ENCODE measurements at places on chromosomes 7 and 10.

DNA sequence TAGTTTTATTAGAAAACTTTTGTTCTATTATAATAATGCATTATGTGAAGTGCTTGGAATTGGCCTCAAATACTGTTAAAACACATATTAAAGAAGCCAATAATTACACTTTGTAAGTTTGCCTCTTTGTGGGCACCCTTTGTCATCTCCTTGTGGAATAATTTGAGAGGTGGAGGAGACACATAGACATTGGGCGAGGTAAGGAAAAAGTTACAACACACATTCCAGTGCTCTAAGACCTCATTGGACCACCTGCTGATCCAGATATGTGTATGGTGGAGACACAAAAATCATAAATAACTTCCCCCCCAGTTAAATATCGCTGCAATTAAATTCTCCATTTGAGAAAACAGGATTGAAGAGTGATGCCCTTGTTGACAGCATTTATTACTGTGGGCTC, 511.8 kb downstream of the GFRA1 start:
- no peak for DNase-seq

- no peak for DNase-seq
Observed at GRCh38 chr7:38411404-38411803, 138.0 kb upstream of the TARP start.

DNA sequence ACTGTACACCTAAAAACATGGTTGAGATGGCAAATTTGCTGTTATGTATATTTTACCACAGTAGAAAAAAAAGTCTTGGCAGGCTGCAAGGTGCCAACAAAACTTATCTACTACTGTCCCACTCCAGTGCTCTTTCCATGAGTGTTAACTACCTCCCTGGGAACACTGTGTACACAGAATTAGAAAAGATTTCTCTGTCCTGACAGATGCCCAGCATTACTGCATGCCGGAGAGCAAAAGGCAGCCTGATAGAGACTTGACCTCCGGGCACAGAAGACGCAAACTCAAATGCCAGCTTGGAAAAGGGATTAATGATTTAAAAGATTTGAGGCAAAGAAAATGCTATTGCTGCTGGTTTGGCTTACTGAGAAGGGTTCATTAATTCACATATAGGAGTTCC, 228.8 kb downstream of the TMEM178B start:
- no peak for DNase-seq

- no peak for DNase-seq
Observed at GRCh38 chr10:92242380-92242779, 48.5 kb downstream of the CPEB3 start.

- DNase-seq, result no peak
Observed at GRCh38 chr7:39383136-39383535, 183.1 kb upstream of the YAE1 start.

DNA sequence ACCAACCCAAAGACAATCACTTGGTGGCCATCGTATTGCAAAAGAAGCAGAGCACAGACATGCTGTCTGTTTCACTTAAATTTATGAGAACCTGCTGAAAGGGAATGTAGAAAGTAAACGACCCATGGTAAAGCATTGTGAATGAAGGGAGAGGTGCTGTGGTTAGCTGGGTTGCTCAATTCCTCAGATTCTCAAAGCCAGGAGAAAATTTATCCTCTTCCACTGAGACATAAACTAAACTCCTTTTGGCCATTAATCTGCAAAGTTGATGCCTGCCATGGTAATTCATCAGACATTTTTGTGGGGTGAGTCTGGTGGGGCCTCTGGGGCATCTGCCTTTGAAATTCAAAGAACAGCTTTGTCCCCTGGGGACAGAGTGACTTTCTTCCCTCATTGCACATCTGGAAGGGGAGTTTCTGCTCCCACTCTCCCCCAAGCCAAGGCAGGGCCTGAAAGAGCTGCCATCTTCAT, 951.0 kb downstream of the LRMDA start:
- DNase-seq, result no peak

DNA sequence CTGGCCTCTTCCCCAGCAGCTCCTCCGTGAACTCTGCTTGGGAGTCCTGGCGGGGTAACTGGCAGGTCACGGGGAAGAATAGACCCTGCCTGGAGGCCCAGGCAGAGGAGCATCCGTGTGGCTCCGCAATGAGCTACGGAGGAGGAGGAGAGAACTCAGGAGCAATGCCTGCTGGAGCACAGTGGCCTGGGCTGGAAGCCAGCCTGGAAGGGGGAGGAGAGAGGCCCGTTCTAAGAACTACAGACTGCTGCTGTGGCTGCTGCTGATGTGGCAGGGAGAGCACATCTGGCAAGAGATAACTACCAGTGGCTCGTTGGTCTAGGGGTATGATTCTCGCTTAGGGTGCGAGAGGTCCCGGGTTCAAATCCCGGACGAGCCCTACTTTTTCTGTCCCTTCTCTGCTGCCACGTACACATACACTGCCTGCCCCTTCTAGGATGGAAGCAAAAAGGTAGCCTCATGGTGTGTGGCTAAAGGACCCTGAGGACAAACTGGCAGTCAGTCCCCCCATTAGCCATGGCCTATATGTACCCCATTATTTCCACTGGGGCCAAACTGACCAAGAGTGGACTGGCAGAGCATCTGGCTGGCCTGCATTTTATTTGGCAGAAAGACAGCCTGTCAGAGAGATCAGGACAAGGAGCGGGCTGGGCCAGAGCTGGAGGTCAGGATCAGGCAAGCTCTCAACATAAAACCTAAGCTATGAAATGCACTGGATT, 7.7 kb upstream of the OPN1SW start:
- DNase-seq, result no peak

DNA sequence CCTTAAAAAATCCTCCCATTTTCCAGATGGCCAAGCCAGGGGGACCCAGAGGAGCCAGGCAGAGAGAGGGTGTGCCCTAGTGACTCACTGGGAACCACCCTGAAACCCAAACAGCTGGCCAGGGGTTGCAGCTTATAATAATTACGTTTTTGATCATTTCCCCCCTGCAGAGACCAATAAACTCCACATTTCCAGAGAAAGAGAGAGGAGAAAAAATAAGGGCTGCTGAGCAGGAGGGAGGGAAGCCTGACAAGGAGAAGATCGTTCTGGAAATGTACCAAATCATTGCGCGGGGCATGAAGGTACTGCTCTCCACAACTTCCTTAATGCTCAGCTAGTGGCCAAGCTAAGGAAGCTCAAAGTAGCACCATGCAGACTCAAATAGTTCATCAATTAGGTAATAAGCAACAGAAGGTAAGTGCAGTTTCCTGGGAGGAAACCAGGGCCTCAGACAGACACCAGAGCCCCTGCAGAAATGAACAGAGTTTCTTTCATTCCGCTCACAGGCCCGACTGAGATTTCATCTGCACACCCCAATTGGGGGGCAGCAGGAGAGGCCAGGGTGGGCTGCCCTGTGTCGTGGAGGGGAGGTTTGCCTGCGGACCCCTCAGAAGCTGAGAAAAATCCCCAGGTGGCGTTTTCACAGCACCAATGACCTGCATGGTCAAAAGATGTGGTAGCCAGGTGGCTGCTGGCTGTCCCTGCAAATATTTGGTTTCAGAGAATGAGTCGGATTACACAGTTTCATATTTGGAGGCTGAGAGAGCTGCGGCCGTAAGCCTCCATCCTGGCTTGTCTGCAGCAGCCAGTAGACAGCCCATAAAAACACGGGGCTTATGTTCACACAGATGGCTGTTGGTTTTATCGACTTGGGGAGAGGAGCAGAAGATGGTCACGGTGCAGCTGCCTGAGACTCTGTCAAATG, 153.2 kb upstream of the LYZL2 start:
- no peak for DNase-seq

DNA sequence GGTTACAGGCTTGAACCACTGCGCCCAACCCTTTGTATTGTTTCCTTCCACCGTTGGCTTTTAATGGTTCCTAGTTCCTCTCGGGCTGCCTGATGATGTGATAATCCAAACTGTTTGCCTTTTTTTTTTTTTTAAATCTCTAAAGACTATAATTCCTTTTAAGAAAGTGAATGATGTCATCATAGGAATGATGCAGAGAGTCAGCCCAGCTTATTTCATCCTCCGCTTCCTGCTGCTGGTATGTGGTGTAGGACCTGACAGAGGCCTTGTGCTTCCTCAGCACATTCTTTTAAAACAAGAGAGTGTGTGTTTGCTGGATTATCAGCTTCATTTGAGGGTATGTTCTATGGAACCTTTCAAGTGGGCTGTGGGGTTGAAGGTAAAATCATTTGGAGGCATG, 241.4 kb downstream of the LRMDA start:
- no peak for DNase-seq

DNA sequence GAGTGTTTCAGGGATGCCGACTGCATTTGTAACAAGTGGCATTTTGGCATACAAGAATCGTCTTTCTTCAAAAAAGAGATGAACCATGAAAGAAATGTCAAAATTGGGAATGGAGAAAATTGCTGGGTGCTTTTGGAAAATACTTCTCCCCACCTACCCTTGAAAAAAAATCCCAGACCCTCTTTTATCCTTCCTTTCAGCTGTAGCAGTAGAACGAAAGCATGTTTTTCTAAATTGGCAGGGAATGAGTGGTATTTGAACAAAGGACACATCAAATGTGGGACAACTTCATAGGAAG, 187.5 kb downstream of the NRP1 start:
- no peak for DNase-seq

DNA sequence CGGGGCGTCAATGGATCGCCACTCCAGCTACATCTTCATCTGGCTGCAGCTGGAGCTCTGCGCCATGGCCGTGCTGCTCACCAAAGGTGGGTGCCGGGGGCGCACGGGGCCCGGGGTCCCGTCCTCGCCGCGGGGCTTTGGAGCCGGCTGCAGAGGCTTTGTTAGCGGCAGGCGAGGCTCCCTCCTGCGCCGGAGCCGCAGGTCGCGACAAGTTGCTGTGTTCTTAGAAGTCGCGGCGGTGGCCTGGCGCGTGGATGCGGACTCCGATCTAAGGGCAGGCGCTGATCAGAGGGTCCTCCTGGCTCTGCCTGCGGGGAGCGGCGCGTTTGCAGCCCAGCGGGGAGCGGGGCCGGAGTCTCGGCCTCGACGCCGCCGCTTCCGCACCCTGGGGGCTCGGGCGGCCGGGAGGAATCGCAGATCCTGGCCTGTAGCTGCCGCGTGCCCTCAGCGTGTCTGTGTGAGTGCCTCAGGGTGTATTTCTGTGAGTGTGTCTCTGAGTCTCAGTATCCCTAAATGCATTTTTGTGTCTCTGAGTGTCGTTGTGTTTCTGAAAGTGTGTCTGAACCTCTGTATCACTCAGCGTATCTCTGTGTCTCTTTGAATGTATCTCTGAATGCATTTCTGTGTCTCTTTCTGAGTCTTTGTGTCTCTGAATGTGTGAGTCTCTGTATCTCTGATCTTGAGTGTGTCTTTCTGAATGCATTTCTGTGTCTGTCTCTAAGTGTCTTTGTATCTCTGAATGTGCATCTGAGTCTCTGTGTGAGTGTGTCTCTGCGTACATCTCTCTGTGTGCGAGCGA, 766 bp downstream of the BAMBI start:
- no peak for DNase-seq

DNA sequence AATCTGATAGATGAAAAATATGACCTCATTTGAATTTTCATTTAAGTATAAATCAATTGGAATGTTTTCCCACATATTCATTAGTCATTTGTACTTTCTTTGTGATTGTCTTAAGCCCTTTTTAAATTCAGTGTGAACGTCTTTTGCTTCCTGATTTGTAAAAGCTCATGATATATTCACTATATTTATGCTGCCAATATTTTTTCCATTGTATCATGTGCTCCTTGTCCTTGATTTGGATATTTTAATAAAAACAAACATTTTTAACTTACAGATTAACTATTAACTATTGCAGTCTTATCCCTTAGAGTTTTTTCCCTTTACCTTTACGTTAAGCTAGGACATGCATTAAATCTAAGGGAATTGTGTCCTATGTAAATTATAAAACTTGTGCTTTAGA, 157.7 kb downstream of the ADAM12 start:
- DNase-seq, result no peak

DNA sequence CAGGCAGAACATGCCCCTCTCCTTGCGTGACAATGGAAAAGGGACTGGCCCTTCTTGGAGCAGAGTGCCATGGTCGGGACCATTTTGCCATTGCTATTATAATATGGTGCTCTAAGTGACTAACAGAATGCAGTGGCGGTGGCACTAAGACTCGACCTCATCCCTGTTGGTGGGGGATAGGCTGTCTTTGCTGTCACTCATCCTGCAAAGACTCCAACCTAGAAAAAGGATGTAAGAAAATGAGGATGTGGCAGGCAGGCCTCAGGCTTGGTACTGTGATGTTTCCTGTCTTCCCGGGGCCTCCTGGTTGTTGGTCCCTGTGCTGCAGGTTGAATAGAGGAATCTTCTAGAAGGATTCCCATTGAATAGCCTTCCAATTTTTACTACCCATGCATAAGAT, 18.6 kb downstream of the BLNK start:
- no peak for DNase-seq

DNA sequence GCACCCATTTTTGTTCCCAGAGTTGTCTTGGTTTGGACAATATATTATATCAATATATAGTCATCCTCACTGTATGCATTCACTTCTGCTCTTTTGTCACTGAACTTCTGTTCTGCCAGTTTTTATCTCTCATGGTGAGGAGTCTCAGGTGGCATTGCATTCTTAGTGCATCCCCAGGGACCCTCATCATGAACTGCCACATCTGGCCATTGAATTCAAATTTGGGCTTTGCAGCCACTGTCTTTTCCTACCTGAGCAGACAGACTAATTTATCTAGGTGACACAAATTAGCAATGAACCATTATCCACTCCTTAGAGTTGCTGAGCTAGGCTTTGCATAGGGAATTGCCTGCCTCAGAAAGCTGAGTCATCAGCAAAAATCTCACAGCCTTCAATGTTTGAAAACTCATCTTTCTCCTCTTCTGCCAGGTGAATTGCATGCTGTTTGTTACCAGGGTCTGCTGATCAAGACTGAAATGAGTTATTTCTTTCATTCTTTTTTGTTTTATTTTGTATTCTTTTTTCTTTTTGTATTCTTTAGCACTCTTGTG, 316.8 kb upstream of the MTPN start:
- peak; percentile 17 for DNase-seq

DNA sequence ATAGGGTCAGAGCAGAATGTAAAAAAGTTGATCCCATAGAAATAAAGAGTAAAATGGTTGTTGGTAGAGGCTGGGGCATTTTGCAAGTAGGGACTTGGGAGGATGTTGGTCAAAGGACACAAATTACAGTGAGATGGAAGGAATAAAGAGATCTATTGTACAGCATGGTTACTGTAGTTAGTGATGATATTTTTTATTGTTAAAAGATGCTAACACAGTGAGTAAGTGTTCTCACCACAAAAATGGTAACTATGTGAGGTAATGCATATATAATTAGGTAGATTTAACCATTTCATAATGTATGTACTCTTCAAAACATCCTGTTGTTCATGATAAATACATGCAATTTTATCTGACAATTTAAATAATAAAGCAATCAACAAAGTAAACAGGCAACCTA, 280.7 kb upstream of the MAGI2 start:
- no peak for DNase-seq

DNA sequence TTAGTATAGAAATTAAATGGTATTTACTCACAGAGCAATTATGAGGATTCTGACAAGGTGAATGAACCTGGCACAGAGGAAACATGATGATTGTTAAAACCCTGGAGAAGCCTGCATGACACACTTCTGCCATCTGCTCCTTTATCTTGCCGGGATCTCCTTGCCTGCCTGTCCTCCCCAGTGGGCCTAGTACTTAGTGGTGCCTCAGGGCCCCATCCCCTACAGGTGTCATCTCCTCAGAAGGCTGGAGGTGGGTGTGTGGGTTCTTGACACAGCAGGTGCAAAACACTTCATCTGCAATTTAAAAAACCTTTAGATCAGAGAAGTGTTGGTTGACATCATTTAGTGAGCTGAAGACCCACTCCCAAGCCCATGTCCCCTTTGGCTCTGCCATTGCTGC, 261.2 kb downstream of the ADRA2A start:
- no peak for DNase-seq

Measured in NCI-H1105 treated with DMSO at 0.1 percent for 48 hours (cell line).